ENCODE measurements at places on chromosomes 2 and 18. TPM values are rescaled to one million over a fixed set of nuclear protein-coding genes. Genes with fewer than 3 reads are reported as not detected.

The ATP8B1 gene
- total RNA-seq = 5.5 TPM

The AQP12A gene
- total RNA-seq = not detected

The PPP1R1C gene
- total RNA-seq = 1.8 TPM

The MC4R gene
- total RNA-seq = not detected

The ALPI gene
- total RNA-seq = not detected

The ATP5MC3 gene
- total RNA-seq = 495 TPM

The C2orf78 gene
- total RNA-seq = not detected

The TANC1 gene
- 7.9 TPM for total RNA-seq

The TWIST2 gene
- 8.5 TPM for total RNA-seq
